Activated CD4-positive, alpha-beta T cell treated with anti-CD3 and anti-CD28 coated beads for 48 hours (primary cell): ENCODE measurements at places on chromosomes 3 and 15.

- no peak for DNase-seq
Observed at GRCh38 chr3:78718707-78719106, 1049.1 kb downstream of the ROBO1 start.

- no peak for DNase-seq
Observed at GRCh38 chr3:4984511-4984864, 5.3 kb downstream of the BHLHE40 start.

GRCh38 chr3:47527952-47528725 lies 14.6 kb upstream of the ELP6 start:
- DNase-seq = no peak

- no peak for DNase-seq
Observed at GRCh38 chr3:23815879-23816278, 10.1 kb downstream of the UBE2E1 start.

DNA sequence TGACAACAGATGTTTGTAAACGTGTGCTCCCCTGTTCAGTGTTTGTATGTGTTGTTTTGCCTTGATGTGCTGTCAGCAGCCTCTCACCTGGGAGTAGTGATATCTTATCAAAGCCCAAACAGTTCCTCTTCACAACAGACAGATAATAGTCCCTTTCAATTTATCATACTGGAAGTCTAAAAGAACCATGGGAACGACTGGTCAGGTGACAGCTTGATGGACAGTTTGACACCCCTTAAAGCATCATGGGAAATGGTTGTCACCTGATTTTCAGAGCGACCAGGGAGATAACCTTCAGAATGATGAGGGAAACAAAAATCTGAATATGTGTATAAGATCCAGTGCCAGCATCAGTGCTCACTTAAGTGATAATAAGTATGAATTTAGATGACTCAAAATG lies 146.3 kb upstream of the SOX2 start:
- DNase-seq = no peak

- DNase-seq = no peak
Observed at GRCh38 chr3:51621091-51621892, 49.8 kb upstream of the TEX264 start.
